ENCODE measurements at places on chromosomes 4 and X. TPM values are rescaled to one million over a fixed set of nuclear protein-coding genes. Genes with fewer than 3 reads are reported as not detected.

GRCh38 chrX:135453381-135453780 lies 31.6 kb downstream of the SMIM10L2A start:
- no peaks in the 10 kb centered on the region for H3K4me1 ChIP-seq
- H3K27me3 ChIP-seq, result no peaks in the 10 kb centered on the region
- DNase-seq, result no peak
- H3K36me3 ChIP-seq, result no peaks in the 10 kb centered on the region

- H3K27ac ChIP-seq, result no peak overlapping the region
- H3K36me3 ChIP-seq, result no peaks in the 10 kb centered on the region
- DNase-seq, result peak; percentile 42
- no peaks in the 10 kb centered on the region for H3K4me1 ChIP-seq
These were observed 71.3 kb upstream of the MED14 start for GRCh38 chrX:40806513-40807220.

DNA sequence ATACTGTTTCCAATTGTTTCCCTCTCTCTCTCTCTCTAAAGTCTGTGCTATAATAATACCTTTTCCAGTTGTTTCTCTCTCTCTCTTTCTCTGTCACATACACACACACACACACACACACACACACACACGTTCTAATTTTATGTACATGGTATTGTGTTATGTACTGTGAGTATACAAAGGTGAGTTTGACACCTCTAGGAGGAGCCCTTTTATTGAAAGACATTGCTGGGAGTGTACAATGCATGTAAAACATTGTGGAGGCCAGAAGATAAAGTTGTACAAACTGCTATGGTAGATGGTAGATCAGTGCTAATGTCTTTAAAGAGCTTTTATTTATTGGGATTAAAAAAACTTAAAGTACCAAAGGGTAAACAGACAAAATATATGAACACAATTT lies 53.6 kb downstream of the BLTP1 start:
- no peaks in the 10 kb centered on the region for H3K4me1 ChIP-seq
- H3K4me3 ChIP-seq, result no peak overlapping the region
- H3K27ac ChIP-seq, result no peak overlapping the region
- peaks cover 23% of the 10 kb centered on the region for H3K36me3 ChIP-seq
- no peak for DNase-seq
- no peaks in the 10 kb centered on the region for H3K27me3 ChIP-seq

GRCh38 chrX:110181459-110182137 lies 136.3 kb downstream of the AMMECR1 start:
- H3K4me1 ChIP-seq, result peaks cover 33% of the 10 kb centered on the region
- no peak for DNase-seq
- no peak overlapping the region for H3K4me3 ChIP-seq
- H3K36me3 ChIP-seq, result no peaks in the 10 kb centered on the region

GRCh38 chrX:13473442-13474163 lies 95.8 kb upstream of the EGFL6 start:
- H3K4me3 ChIP-seq, result no peak overlapping the region
- no peak for DNase-seq
- peaks cover 11% of the 10 kb centered on the region for H3K4me1 ChIP-seq
- peak overlapping the region; percentile 42 for H3K27ac ChIP-seq
- H3K27me3 ChIP-seq, result no peaks in the 10 kb centered on the region

DNA sequence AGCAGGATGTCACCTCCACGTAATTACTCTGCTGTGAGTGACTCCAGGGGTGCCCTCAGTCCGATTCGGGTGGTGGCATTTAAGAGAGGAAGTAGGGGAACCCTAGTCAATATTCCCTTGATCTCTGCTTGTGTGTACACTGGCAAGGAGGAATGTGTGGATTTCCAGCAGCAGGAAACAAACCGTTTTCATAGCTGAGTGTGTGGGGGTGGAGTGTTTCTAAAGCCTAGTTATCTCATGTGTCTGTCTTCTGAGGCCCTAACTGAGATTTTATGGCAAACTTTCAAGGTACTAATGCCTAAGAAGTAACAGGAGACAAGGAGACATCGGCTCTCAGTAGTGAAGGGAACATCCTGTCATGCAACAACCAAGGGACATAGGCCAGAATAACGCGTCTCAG lies 6.6 kb upstream of the CLDN24 start:
- DNase-seq, result peak; percentile 32
- no peak overlapping the region for H3K27ac ChIP-seq
- H3K36me3 ChIP-seq, result no peaks in the 10 kb centered on the region
- H3K4me1 ChIP-seq, result peaks cover 6% of the 10 kb centered on the region

DNA sequence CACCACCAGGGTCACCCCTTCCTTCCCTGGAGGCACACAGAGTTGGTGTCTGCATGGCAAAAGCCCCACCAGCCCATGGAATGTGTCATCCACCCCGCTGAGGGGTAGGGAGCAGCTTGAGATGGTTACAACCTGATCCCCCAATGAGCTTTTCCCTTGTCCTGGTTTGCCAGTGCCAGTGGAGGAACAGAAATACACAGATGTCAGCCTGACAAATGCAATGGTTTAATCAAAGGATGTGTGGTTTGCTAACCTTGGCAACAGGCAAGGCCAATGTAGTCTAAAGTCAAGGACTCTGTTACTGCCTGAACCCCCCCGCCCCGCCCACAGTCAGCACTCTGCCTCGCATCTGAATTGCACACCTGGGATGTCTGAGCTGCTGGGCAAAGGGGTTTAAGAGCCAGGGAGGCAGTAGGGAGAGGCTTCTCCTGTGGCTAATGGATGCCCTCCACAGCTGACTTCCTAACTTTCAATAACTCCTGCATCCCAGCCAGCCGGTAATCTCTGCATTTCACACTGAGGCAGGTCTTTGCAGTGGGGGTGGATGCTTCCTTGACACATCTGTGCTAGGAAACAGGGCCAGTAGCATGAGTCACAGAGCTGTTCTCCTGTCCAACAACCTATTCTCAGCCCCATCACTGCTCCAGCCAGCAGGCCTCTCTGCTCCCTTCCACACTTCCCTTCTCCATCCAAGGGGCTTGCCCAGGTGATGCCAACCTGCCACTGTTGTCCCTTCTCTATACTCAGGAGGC lies 137.5 kb downstream of the AMMECR1 start:
- H3K27ac ChIP-seq, result peak overlapping the region; percentile 83
- H3K27me3 ChIP-seq, result no peaks in the 10 kb centered on the region
- peak; percentile 87 for DNase-seq
- H3K4me1 ChIP-seq, result peaks cover 33% of the 10 kb centered on the region
- no peak overlapping the region for H3K4me3 ChIP-seq

DNA sequence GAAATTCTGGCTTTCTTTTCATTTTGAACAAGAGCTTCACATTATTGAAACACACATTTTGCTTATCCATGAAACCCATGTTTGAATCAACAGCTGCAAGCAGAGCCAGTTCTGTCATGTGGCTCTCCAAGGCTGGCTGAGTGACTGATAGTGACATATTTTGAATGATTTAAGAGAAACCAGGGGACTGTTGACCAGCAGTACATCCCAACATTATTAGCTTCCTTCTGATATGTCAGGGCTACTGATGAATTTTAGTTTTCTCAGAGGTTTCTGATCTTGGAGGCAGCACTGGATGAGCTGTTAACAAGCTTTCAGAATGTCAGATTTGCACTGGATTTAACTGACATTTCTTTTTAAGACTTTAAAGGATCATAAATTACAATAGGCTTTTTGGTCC lies 74.6 kb upstream of the GRXCR1 start:
- no peak overlapping the region for H3K27ac ChIP-seq
- no peaks in the 10 kb centered on the region for H3K27me3 ChIP-seq
- DNase-seq, result no peak

The SLC34A2 gene
- 0.26 TPM for total RNA-seq

GRCh38 chr4:170106900-170107299 lies 17.1 kb upstream of the AADAT start:
- H3K36me3 ChIP-seq, result no peaks in the 10 kb centered on the region
- DNase-seq, result no peak
- H3K4me1 ChIP-seq, result no peaks in the 10 kb centered on the region
- no peaks in the 10 kb centered on the region for H3K27me3 ChIP-seq

DNA sequence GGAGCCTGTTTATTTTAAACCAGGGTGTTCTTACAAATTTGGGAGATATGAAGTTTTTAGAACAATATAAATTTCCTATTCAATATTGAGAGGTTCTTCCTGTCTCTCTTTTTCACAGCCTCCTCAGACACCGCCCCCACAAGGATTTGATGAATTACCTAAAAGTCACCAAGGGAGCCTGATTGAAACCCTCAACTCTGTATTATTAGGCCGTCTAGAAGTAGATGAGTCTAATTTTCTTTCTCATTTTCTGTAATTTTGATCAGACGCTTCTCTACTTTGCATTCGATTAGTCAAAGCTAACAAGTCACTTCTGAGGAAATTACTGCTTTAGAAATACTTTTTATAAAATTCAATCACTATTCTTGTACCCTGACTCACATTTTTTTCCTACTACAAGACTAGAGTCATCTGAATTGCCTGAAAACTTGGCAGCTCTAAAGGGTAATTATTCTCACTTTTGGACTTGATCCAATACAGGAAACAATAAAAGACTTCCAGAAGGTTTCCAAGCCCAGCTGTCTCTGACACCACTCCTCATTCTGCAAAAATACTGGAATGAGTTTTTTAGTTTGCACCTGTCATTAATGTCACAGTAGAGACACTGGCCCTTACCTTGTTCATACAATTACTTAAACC lies 111.2 kb downstream of the ELOVL6 start:
- peak overlapping the region; percentile 83 for H3K27ac ChIP-seq
- no peak overlapping the region for H3K4me3 ChIP-seq
- no peaks in the 10 kb centered on the region for H3K36me3 ChIP-seq
- no peaks in the 10 kb centered on the region for H3K27me3 ChIP-seq

DNA sequence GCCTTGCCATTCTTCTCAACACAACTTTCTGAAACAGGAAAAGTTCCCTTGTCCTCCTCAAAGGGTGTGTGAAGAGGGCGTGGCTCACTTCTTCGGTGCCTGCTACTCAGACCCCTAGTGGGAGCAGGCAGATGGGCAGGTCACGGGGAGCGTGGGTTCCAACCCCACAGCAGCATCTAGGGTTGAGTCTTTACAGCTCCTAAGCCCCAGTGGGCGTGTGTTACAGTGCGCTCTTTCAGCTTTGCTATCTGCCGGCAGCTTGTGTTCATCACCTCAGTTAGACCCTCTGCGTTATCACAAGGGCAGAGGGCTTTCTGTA lies 57.5 kb upstream of the KLF3 start:
- no peaks in the 10 kb centered on the region for H3K36me3 ChIP-seq
- H3K4me3 ChIP-seq, result no peak overlapping the region
- no peak for DNase-seq
- H3K27me3 ChIP-seq, result no peaks in the 10 kb centered on the region
- no peak overlapping the region for H3K27ac ChIP-seq
- peaks cover 1% of the 10 kb centered on the region for H3K4me1 ChIP-seq

DNA sequence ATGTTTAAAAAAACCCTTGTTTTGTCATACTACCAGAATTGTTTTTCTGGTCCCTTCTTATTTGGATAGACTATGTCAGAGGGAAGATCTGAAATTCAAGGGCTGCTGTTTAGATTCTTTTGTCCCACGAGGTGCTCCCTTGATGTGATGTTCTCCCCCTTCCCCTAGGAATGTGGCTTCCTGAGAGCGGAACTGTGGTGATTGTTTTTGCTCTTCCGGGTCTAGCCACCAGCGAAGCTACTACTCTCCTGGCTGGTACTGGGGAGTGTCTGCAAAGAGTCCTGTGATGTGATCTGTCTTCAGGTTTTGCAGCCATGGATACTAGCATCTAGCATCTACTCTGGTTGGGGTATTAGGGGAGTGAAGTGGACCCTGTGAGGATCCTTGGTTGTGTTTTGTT lies 271.1 kb downstream of the DCAF12L2 start:
- no peak overlapping the region for H3K27ac ChIP-seq
- no peaks in the 10 kb centered on the region for H3K4me1 ChIP-seq
- H3K27me3 ChIP-seq, result no peaks in the 10 kb centered on the region
- H3K4me3 ChIP-seq, result no peak overlapping the region
- H3K36me3 ChIP-seq, result no peaks in the 10 kb centered on the region
- DNase-seq, result no peak

- no peaks in the 10 kb centered on the region for H3K27me3 ChIP-seq
- H3K4me1 ChIP-seq, result peaks cover 4% of the 10 kb centered on the region
- H3K4me3 ChIP-seq, result no peak overlapping the region
- no peak overlapping the region for H3K27ac ChIP-seq
- DNase-seq, result peak; percentile 96
These were observed 62.3 kb upstream of the ADAMTS3 start for GRCh38 chr4:72631296-72631695.

- no peaks in the 10 kb centered on the region for H3K4me1 ChIP-seq
- no peaks in the 10 kb centered on the region for H3K27me3 ChIP-seq
- H3K27ac ChIP-seq, result no peak overlapping the region
These were observed 1793.7 kb upstream of the TENM3 start for GRCh38 chr4:180449395-180449956.

The RBMX gene
- total RNA-seq, result 133 TPM

GRCh38 chr4:84389406-84389805 lies 109.7 kb downstream of the NKX6-1 start:
- peak; percentile 17 for DNase-seq
- no peak overlapping the region for H3K27ac ChIP-seq
- no peaks in the 10 kb centered on the region for H3K36me3 ChIP-seq
- H3K27me3 ChIP-seq, result no peaks in the 10 kb centered on the region
- H3K4me3 ChIP-seq, result no peak overlapping the region

The NEIL3 gene
- 0.91 TPM for total RNA-seq

DNA sequence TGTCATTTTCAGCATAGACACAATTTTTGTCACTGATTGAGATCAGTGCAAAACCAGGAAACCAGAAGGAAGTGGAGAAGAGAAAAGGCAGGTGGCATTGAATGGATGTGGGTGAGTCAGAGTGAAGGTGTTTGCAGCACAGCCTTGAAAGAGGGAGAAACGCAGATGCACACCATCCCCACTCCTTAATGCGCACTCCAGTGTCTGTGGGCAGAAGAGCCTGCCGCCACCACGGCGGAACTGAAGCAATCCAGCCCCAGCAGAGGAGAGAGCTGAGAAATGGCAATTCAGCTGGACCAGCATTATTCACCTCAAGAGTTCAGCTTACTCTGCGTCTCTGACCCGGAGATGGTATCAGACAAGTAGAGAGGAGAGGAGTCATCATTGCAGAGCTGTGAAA lies 393.1 kb upstream of the FRG1 start:
- no peak overlapping the region for H3K4me3 ChIP-seq
- no peak overlapping the region for H3K27ac ChIP-seq
- no peaks in the 10 kb centered on the region for H3K36me3 ChIP-seq
- no peaks in the 10 kb centered on the region for H3K4me1 ChIP-seq
- no peak for DNase-seq

The ATP2B3 gene
- 0.46 TPM for total RNA-seq

- H3K4me1 ChIP-seq, result peaks cover 7% of the 10 kb centered on the region
- H3K36me3 ChIP-seq, result no peaks in the 10 kb centered on the region
- H3K4me3 ChIP-seq, result no peak overlapping the region
- H3K27ac ChIP-seq, result peak overlapping the region; percentile 6
These were observed 80.8 kb downstream of the ANKRD50 start for GRCh38 chr4:124631760-124632159.

DNA sequence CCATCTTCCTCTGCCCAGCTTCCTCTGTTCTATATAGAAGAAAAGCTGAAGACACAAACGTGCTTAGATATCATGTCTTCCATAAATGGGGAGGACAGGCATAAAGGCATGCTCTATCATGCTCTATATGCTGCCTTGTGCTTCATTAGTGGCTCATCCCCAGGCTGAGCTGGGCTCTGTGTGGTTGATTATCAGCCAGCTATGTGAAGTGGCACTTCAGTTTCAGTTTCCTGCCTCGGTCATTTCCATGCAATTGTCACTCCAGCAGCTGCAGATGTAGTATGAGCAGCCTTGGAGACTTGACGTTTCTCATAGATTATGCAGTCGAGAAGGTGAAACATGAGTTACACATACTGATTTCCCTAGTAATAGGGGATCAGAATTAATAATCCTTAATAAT lies 106.2 kb downstream of the SYTL5 start:
- H3K36me3 ChIP-seq, result no peaks in the 10 kb centered on the region
- DNase-seq, result no peak
- no peaks in the 10 kb centered on the region for H3K4me1 ChIP-seq
- no peak overlapping the region for H3K27ac ChIP-seq
- H3K4me3 ChIP-seq, result no peak overlapping the region

Data from astrocyte (in vitro differentiated cells and primary cell).